ENCODE measurements at places on chromosomes 2 and 18. TPM values are rescaled to one million over a fixed set of nuclear protein-coding genes. Genes with fewer than 3 reads are reported as not detected.

Gene RBKS
- 5.2 TPM for total RNA-seq

- no peak overlapping the region for H3K27ac ChIP-seq
- no peaks in the 10 kb centered on the region for H3K36me3 ChIP-seq
- DNase-seq = no peak
- peaks cover 6% of the 10 kb centered on the region for H3K4me1 ChIP-seq
- H3K27me3 ChIP-seq = peaks cover 18% of the 10 kb centered on the region
- no peak overlapping the region for H3K4me3 ChIP-seq
These were observed 10.2 kb upstream of the SPATA3 start for GRCh38 chr2:230985519-230986231.

- no peak for DNase-seq
- H3K4me1 ChIP-seq = no peaks in the 10 kb centered on the region
- peaks cover 6% of the 10 kb centered on the region for H3K27me3 ChIP-seq
- H3K27ac ChIP-seq = no peak overlapping the region
These were observed 66.3 kb downstream of the SCN2A start for GRCh38 chr2:165305391-165306096.

DNA sequence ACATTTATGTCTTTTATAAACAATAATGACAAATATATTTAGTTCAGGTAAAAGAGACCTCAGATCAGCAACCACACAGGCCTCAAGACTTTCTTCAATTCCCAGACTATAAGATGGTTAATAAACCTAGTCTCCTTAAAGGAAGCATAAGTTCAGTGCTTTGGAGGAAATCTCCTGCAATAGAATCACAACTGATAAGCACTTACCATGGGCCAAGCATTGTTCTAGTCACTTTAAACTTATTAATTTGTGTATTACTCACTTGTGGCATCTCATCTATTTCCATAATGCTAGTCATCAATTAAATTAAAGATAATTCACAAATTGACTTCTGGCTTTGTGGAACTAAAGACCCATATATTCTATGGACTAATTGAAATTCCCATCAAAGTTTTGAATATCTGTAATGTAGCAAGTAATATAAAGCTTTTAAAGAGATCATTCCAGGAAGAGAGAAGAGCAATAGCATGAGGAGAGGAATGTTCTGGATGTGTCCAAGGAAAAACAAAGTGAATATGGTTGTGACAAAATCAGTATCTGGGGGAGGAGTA is 42.2 kb downstream of the COL3A1 start:
- no peaks in the 10 kb centered on the region for H3K4me1 ChIP-seq
- H3K36me3 ChIP-seq = no peaks in the 10 kb centered on the region
- no peaks in the 10 kb centered on the region for H3K27me3 ChIP-seq
- no peak overlapping the region for H3K4me3 ChIP-seq

DNA sequence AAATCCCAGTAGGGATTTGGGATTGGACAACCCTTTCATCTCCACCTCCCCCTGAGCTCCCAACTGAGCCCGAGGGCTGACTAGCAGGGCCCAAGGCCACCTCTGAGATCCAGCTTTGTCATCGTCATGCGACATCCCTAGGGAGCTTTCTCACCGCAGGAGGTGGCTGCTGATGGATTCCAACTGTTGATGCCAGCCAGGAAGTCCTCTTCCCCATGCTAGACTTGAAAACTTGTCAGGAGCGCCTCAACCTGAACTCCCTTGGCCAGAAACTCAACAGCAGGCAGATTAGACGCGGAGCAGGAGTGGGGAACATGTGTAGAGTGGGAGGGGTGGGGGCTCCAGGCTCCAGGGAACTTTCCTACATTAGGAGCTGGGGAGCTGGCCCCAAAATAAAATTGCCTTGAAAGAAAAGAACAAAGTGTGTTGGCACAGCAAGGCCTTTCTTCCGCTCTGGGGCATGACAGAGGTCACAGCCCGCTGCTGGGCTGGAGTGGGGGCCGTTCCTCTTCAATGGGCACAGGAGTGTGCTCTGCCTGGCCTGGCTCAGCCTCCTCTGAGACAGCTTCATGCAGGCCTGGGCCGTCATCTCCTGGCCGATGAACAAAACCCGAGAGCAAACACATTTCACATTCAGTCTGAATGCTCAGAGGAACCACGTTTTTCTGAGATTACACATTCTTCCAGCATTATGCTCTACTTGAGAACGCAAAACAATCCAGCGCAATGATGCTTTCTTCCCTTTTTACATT is 34.5 kb downstream of the EMILIN2 start:
- H3K27me3 ChIP-seq = no peaks in the 10 kb centered on the region
- no peak overlapping the region for H3K4me3 ChIP-seq
- H3K36me3 ChIP-seq = no peaks in the 10 kb centered on the region
- DNase-seq = peak; percentile 46
- peak overlapping the region; percentile 41 for H3K27ac ChIP-seq
- peaks cover 47% of the 10 kb centered on the region for H3K4me1 ChIP-seq

Gene UGT1A3
- not detected for total RNA-seq

- no peaks in the 10 kb centered on the region for H3K4me1 ChIP-seq
- no peaks in the 10 kb centered on the region for H3K36me3 ChIP-seq
- no peak overlapping the region for H3K4me3 ChIP-seq
- no peak overlapping the region for H3K27ac ChIP-seq
- H3K27me3 ChIP-seq = no peaks in the 10 kb centered on the region
These were observed 89.0 kb downstream of the EIPR1 start for GRCh38 chr2:3288470-3289170.

DNA sequence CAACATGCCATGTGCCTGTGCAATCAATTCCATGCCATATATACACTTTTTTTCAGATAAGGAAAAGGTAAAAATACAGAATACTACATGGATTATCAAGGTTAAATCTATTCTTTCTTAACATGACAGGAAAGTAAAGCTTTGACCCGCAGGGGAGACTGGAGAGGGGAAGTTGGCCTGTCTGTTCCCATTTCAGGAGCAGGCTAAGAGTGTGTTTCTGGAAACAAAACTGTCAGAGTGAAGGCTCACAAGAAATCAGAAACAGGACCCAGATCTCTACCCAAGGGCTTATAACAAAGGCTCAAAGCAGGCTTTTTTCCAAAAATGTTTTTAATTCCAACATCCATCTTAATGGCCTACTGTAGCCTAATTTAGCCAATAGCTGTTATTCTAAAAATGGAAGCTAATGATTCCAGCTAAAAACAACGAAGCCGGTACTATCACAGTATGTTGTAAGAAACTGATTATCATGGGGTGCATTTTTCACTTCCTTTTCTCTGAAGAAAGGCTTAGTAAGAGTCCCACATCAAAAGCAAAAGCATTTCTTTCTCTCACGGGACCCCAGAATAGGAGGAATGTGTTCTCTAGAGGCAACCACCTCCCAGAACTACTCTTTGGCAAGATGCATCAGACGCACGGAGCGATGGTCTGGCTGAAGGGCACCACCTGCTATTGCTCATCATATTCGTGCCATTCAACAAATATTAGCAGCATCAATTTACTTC is 41.4 kb downstream of the FECH start:
- no peak for DNase-seq
- H3K27ac ChIP-seq = no peak overlapping the region
- H3K36me3 ChIP-seq = peaks cover 11% of the 10 kb centered on the region
- H3K27me3 ChIP-seq = no peaks in the 10 kb centered on the region
- no peak overlapping the region for H3K4me3 ChIP-seq
- no peaks in the 10 kb centered on the region for H3K4me1 ChIP-seq

Gene DSG1
- 0.18 TPM for total RNA-seq

Gene B4GALT6
- 6.4 TPM for total RNA-seq

Gene FBXO41
- total RNA-seq = 0.67 TPM

Gene MTCL1
- total RNA-seq = 6.5 TPM

DNA sequence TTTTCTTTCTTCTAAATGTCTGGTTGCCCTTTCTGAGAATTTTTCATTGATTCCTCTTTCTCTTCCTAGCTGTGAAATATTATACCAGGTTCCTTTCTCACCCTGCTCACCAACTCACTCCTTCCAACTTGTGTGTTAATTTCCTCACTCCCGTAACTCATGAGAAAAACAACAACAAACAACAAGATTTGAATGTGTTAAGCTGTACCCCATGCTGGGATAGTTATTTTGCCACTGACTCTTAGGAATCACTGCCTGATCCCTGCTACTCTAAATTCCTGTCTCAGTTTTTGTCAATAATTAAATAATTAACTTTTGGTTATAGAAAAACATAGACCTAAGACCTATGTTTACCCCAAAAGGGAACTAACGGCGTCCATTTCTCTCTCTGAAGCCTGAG is 242.7 kb downstream of the DPP10 start:
- H3K4me1 ChIP-seq = no peaks in the 10 kb centered on the region
- no peak overlapping the region for H3K27ac ChIP-seq
- H3K36me3 ChIP-seq = no peaks in the 10 kb centered on the region

DNA sequence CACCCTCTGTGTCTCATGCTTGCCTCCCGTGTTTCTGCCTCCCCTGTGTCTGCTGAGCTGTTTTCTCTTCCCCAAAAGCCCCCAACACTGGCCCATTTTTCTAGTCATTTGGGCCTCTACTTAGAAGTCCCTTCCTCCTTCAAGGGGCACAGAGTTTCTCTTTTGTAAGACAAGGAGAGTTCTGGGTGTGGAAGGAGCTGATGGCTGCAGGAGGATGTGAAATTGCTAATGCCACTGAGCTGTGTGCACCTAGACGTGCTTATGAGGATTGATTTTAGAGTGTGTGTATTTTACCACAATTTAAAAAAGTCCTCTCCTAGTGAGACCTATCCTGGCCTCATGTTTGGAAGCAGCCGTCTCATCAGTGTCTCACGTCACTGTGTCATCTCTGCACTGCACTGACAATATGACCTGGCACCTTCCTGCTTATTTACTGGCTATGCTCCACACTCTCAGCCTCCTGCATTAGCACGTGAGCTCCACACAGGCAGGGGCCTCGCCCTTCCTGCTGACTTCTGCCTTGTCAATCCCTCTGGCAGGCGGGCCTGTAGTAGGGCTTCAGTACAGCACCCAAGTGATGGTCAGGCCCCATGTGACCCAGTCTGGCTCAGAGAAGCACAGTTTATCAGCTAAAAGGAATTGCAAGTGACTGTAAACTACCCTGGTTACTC is 8.0 kb upstream of the MBP start:
- peaks cover 12% of the 10 kb centered on the region for H3K4me1 ChIP-seq
- H3K36me3 ChIP-seq = no peaks in the 10 kb centered on the region
- no peak for DNase-seq
- H3K4me3 ChIP-seq = no peak overlapping the region

DNA sequence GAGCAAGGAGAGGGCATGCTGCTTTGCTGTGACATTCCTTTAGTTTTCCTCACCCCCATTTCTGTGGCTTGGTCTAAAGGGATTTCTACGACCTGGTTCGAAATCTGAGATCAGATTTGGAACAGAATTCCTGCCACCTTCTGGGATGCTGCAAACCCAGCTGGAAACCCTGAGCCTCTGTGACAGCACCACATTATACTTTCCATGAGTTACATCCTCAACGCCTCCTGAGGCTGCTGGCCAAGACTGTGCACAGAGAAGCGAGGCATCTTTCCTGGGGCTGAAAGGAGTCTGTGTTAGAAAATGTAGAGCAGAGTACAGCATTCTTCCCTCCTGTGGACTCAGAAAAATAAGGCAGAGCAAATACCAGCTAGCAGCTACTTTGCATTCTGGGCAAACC is 138.1 kb upstream of the CHAC2 start:
- no peak for DNase-seq
- no peaks in the 10 kb centered on the region for H3K4me1 ChIP-seq
- no peak overlapping the region for H3K4me3 ChIP-seq
- no peak overlapping the region for H3K27ac ChIP-seq

GRCh38 chr2:235411905-235412485 is 81.8 kb upstream of the AGAP1 start:
- no peak for DNase-seq
- H3K27me3 ChIP-seq = no peaks in the 10 kb centered on the region
- H3K27ac ChIP-seq = no peak overlapping the region
- H3K4me3 ChIP-seq = no peak overlapping the region
- peaks cover 20% of the 10 kb centered on the region for H3K4me1 ChIP-seq

GRCh38 chr2:233063976-233064411 is 3.9 kb downstream of the INPP5D start:
- no peaks in the 10 kb centered on the region for H3K36me3 ChIP-seq
- H3K27ac ChIP-seq = no peak overlapping the region
- peaks cover 86% of the 10 kb centered on the region for H3K4me1 ChIP-seq
- H3K27me3 ChIP-seq = no peaks in the 10 kb centered on the region
- DNase-seq = peak; percentile 33

GRCh38 chr2:26033270-26033817 is 540 bp upstream of the RAB10 start:
- H3K4me3 ChIP-seq = peak overlapping the region; percentile 88
- H3K27ac ChIP-seq = peak overlapping the region; percentile 96
- H3K27me3 ChIP-seq = no peaks in the 10 kb centered on the region
- peak; percentile 42 for DNase-seq
- peaks cover 6% of the 10 kb centered on the region for H3K36me3 ChIP-seq

DNA sequence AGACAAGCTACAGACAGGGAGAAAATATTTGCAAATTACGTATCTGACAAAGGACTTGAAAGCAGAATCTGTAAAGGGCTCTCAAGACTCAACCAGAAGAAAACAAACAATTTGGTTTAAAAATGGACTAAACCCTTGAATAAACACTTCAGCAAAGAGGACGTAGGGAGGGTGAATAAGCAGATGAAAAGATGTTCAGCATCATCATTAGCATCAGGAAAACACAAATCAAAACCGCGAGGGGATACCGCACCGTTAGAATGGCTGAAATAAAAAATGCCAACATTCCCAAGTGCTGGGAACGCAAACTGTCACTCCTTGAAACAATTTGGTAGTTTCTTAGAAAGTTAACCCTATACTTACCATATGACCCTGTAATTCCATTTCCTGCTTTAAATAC is 136.7 kb downstream of the MBP start:
- no peaks in the 10 kb centered on the region for H3K36me3 ChIP-seq
- peaks cover 6% of the 10 kb centered on the region for H3K4me1 ChIP-seq

GRCh38 chr18:1394966-1395365 is 490.3 kb downstream of the ADCYAP1 start:
- H3K27me3 ChIP-seq = no peaks in the 10 kb centered on the region
- H3K4me3 ChIP-seq = no peak overlapping the region
- no peaks in the 10 kb centered on the region for H3K4me1 ChIP-seq
- no peak overlapping the region for H3K27ac ChIP-seq

Gene ZNF385B
- 1.8 TPM for total RNA-seq

- peaks cover 16% of the 10 kb centered on the region for H3K4me1 ChIP-seq
- H3K27me3 ChIP-seq = no peaks in the 10 kb centered on the region
- DNase-seq = no peak
These were observed 31.1 kb downstream of the NCOA1 start for GRCh38 chr2:24521975-24522639.

Gene AGXT
- total RNA-seq = not detected
